ENCODE measurements at places on chromosomes 6 and 20.

GRCh38 chr6:118574051-118574865 lies 26.2 kb downstream of the PLN start:
- peak; percentile 24 for DNase-seq

DNA sequence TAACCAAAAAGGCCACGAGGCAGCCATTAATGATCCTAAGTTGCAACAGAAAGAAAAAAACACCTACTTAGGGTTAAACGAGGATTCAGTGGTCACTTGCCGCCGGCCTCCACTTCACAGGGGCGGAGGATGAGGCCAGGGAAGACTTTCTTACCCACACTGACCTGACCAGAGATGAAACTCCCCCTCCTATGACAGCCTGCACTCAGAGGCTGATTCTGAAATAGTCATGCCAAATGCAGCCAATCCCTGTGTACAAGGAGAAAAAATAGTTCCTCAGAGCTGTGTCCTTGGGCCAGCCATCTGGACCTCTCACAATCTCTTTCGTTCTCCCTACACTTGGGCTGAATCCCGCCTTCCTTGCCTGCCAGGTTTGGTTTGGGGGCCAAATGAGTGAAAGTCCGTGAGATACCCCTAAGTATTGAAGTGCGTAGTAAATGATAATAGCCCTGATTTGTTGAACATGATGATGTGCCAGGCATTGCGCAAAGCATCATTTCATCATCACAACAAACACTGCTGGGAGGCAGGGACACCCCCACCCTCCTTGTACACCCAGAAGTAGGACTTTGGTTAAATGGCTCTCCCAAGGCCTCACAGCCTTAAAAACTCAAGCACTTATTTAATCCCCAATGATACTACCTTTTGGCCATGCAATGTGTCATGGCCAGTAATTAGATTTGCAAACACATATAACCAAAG lies 3.2 kb upstream of the IRF4 start:
- DNase-seq, result no peak

DNA sequence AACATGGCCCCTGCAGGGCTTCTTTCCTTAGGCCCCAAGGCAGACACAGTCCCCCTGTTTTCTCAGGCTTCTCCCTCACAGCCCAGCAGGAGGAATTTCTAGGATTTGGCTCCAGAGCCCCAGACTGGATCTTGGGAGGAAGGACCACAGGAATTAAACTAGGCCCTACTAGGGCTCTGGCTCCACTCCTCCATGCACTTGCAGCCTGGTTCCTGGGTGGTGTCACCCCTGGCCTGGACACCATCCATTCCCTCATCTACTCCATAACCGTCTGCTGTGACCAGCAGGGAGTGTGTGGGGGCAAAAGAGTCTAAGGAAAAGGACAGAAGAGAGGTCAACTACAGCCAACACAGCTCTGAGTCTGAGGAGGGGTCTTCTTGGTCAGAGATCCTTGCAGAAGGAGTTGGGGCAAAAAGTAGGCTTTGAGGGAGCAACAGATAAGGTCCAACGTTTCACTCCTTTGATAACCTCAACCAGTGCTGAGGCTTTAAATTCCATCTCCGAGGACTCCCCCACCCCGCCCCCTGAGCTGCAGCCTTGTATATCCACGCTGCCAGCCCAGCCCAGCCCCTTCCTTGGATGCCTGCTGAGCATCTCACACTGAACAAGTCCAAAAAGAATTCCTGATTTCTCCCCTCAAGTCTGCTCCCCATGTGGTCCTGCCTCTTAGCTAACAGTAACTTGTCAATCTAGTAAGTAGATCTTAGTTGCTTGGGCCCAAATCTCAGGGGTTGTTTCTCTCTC lies 27.9 kb upstream of the SPDEF start:
- no peak for DNase-seq

DNA sequence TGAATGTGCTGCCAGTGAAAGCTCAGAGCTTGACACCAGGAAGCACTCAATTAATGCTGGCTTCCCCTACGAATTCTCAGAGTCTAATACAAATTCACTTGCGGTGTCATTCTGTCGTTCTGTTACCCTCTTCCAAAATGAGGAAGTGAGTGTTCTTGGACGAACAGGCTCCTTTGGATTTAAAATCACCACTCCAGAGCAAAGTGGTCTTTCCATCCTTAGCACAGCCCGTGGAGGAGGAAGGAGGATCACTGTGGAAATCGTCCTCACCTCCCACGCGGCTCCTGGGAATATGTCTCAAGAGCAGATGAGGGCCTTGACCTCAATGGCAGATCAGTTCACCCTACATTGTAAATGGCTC lies 41.7 kb downstream of the RIOK1 start:
- DNase-seq, result no peak

DNA sequence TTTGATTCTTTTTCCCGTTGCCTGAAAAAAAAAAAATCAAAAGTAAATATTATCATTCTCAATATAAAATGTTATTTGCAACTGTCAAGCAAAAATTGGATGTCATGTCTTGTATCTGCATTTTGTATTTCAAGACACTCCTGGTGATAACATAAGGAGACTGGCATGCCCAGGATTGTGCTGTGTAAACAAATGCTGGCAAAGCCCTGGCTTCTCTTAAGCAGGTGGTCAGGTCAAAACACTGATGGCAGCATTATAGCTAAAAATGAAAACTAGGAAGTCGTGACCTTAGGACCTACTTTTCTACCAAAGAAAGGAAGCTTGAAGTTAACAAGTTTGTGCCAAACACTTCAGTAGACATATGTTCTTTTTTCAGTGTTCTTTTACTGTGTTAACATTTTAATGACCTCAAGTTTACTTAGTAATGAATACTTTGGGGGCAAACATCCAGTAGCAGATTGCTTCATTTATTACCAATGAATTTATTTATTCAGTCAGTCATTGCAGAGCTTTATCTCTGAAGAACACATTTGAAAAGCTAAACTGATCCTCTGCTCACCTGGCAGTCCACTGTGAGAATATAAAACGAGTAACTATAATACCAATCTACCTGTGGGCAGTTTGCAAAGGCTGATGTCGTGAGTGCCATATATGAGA lies 243.1 kb upstream of the FLRT3 start:
- peak; percentile 43 for DNase-seq

DNA sequence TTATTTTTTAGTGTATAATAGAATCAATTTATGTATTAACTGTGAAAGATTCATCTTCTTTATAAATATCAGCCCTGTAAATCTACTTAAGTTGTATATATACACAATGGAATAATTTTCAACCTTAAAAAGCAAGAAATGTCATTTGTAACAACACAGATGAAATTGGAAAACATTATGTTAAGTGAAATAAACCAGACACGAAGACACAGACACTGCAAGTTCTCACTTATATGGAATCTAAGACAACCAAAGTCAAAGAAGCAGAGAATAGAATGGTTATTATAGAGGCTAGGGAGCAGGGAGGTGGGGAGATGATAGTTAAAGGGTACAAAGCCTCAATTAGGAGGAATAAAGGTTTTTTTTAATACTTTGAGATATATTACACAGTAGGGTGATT lies 1404.4 kb downstream of the HACE1 start:
- DNase-seq, result no peak

DNA sequence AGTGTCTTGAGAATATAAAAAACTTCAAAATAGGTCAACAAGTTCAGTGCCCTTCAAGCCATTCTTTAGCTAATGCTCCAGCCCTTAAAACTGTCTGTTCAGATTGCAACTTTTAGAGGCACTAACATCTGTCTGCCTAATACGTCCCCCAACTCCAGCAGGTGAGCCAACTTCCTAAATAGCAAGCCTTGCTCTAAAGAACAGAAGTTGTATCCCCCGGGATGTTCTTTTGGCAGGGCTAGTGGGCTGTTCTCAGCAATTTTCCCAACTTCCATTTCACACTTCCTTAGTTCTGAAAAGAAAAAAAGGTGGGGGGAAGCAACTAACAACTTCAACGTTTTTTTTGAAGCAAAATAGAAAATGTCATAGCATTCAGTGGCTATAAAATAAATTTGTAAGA lies 290.0 kb upstream of the PTCHD4 start:
- no peak for DNase-seq

GRCh38 chr6:43825187-43826115 lies 55.4 kb downstream of the VEGFA start:
- no peak for DNase-seq

DNA sequence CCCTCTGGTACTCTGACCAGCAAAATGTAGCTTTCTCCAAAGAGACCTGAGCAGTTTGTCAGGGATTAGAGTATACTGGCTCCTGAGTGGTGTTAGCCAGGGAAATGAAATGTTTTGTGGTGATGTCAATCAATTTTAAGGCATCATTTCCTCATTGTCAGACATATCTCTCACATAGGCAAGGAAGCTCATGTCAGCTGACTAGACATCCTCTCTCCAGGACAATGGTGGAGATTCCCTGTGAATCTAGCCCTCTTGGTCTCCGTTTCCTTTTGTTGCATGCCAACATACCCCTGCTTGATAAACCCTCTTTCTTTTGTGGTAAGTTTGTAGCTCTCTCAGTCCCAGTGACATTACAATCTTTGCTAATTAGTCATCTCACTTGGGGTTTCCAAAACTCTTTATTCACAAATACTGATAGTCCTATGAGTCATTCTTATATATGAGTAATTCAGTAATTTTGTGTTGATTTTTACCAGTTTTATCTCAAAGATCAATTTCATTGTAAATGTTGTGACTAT lies 135.6 kb upstream of the PTPRK start:
- no peak for DNase-seq

DNA sequence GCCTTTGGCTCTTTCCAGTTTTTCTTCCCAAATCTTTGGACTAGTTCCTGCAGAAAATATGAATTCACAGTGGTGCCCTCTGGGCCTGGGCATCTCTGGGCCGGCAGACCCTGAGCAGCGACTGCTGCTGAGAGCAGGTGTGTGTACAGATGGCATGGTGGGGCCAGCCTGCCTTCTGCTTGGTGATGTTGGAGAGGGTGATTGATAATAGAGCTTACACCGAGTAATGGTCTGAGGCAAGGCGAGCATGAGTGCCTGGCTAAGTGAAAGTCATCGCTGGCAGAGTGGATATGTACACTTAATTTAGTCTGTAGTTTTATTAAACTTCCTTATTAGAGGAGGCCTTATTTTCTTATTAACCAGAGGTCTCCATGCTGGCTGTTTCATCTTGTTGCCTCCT lies 156.9 kb downstream of the CDKAL1 start:
- DNase-seq, result peak; percentile 80

DNA sequence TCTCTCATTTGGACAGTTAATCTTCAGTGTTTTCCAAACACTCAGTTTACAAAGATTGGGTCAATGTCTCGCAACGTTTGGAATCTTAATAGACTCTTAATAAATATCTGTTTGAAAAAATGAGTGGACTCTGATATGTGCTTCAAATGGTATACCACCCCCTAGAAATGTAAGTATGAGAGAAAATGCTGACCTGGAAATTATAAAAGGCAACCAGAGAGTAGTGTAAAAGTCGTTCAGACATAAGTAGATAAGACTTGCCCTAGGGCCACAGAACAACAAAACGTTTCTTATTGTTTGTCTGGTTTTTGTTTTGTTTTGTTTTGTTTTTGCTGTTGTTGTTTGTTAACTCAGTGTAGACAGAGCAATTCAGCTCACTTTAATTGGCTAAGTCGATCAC lies 97.4 kb upstream of the SPTLC3 start:
- no peak for DNase-seq

- DNase-seq, result no peak
Observed at GRCh38 chr20:4569092-4569491, 152.6 kb upstream of the PRND start.

DNA sequence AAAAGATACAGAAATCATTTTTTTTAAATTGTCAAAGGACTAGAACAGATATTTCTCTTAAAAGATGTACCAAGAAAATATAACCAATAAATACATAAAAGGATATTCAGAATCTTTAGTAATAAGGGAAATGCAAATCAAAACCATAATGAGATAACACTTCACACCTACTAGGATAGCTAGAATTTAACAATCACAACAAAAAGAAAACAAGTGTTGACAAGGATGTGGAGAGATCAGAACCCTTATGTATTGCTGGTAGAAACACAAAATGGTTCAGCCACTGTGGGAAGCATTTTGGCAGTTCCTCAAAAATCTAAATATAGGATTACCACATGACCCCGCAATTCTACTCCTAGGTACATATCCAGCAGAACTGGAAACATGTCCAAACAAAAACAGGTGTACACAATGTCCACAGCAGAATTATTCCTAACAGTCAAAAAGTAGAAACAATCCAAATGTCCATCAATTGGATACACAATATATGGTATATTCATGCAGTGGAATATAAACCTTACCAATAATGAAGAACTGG lies 211.0 kb downstream of the LRFN2 start:
- peak; percentile 83 for DNase-seq

GRCh38 chr6:16669227-16669626 lies 92.0 kb downstream of the ATXN1 start:
- DNase-seq, result no peak
